ENCODE measurements at places on chromosomes 12 and 14.

- DNase-seq: no peak
These were observed 11.7 kb upstream of the CACNA2D4 start for GRCh38 chr12:1929985-1930802.

GRCh38 chr12:62731055-62731820 is 203.7 kb downstream of the PPM1H start:
- no peak for DNase-seq

- no peak for DNase-seq
These were observed 144.7 kb downstream of the ALX1 start for GRCh38 chr12:85424581-85425348.

DNA sequence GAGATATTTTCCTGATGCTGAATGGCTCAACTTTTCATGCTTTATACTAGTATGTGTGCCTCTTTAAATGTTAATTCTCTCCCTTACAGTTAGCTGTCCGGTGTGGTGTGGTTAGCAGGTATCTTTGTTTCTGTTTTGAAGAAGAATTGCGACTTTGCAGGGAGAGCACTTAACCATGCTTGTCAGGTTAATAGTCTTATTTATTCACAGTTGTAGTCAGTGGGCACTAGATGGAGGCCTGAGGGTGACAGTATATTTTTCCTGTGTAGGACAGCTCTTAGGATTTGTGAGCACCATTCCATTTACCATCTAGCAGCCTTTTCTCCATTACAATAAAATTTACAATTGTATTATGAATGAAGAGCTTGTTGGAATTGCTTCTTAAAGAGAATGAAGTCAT is 34.9 kb downstream of the PDE3A start:
- DNase-seq: no peak

- DNase-seq: no peak
These were observed 4.3 kb upstream of the MMP19 start for GRCh38 chr12:55847033-55847432.

GRCh38 chr12:88529531-88530488 is 50.5 kb downstream of the KITLG start:
- no peak for DNase-seq

GRCh38 chr12:6461401-6462233 is 8.9 kb downstream of the VAMP1 start:
- DNase-seq: peak; percentile 57

DNA sequence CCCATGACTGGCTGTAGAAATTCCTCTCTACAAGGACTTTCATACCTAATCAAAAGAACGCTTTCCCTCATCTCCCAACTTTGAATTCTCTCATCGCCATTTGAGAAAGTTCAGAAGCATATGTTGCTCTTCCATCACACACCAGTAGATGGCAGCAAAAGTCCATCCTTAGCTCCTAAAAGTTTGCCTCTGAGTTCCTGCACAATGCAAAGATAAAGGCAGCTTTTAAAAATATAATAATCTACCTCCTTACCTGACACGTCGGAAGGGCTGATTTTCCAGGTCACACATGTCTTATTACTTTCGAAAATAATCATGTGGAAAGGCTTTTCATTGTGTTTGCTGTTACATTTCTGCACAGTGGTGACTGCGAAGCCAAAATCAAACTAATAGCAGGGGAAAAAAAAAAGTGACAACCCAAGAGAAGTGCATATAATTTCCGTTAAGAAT is 456.7 kb upstream of the SEL1L start:
- no peak for DNase-seq

GRCh38 chr12:81541121-81541520 is 218.0 kb downstream of the PPFIA2 start:
- no peak for DNase-seq

DNA sequence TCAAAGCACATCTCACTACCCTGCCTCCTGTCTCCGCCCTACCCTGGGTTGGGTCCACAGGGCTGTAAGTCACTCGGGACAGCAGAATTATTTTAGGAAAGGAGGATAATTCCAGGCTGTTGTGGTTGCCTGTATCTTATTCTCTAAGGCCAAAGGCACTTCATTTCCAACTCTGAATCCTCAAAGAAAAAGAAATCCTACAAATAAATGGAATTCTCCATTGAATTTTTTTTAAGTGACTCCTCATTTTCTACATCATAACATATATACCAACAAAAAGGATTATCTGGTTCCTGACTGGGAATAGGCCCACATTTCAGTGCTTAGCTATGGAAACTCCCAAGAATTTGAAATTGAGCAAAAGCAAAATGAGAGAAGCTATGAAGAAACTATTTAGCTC is 186.4 kb downstream of the ITPR2 start:
- no peak for DNase-seq

GRCh38 chr14:56648508-56649301 is 69.1 kb downstream of the TMEM260 start:
- no peak for DNase-seq

DNA sequence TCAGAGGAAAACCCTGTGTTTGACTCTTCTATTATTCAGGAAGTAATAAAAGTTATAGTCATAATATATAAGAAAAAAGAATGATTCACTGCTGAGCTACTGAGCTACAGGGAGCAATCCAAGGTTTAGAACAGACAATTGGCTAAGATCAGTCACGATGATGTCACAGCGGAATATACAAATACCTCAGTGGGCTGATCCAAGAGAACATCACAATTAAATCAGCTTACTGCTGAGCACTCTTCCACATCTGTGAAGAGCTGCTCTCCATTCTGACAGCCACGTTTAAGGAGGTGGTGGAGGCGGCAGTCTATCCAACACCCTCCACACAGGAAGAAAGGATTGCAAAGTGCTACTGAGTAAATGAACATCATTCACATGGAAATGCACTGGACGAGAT is 271.0 kb downstream of the APAF1 start:
- no peak for DNase-seq

DNA sequence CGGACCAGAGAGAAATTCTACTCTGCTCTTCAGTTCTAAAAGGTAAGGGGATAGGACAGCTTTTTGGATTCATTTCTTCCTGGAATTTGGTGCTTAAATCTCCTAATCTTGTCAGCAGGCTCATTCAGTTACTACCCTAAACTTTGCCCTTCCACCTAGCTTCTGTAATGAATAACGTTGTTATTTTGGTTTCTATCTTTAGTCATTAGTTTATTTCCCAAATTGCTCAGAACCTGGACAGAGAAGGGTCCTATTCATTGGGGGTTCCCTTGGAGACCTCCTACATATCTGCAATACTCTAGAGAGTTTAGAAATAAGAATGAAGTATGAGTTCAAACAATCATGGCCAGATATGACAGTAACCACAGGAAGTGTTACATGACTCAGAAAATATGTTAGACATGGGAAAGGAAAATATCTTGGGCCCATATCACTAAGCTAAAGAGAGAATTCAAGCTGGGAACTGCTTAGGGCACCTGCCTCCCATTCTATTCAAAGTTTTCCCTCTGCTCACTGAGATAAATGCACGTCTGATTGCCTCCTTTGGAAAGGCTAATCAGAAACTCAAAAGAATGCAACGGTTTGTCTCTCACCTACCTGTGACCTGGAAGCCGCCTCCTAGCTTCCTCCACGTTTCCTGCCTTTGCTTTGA is 87.9 kb downstream of the GAS2L3 start:
- no peak for DNase-seq

GRCh38 chr14:101497684-101498525 is 63.4 kb upstream of the DIO3 start:
- no peak for DNase-seq

- no peak for DNase-seq
These were observed 209.3 kb downstream of the TMEM132C start for GRCh38 chr12:128476266-128476665.

GRCh38 chr12:42385326-42385841 is 59.4 kb downstream of the PPHLN1 start:
- no peak for DNase-seq

DNA sequence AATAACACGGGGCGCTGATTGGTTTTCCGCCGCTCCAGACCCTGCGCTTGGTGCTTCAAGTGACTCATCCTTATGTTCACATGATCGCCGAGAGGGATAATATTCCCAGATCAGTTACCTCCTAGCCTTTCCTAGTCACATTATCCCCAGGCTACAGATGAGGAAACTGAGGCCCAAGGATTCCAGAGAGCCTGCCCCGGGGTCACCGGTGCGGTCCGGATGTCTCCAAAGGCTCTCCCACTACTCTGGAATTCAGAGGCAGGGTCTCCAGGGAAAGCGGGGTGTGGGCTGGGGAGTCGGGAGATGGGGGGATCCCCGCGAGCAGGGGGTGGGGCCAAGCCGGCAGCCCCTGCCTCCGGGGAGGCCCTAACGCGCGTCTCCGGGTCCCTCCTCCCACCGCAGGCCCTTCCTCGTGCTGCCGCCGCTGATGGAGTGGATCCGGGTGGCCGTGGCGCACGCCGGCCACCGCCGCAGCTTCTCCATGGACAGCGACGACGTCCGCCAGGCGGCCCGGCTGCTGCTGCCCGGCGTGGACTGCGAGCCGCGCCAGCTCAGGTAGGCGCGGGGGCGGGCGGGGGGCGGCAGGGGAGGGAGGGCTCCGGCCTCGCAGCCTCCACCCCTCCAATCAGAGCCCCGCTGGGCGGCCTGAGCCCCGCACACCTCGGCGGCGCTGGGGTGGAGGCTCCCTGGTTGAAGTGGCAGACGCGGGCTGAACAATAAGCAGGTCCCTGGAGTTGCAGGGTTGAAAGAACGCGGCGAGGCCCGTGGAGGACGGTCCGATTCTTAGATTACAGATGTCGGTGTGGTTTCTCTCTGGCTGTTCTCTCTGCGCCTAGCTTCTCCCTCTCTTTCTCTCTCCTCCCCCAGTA is 104.6 kb upstream of the PWP1 start:
- DNase-seq: no peak

- DNase-seq: no peak
These were observed 44.8 kb downstream of the RHOJ start for GRCh38 chr14:63249092-63249491.

- no peak for DNase-seq
These were observed 6.0 kb upstream of the SOS2 start for GRCh38 chr14:50237427-50237826.

- no peak for DNase-seq
These were observed 169.2 kb downstream of the SLC41A2 start for GRCh38 chr12:104788840-104789271.

GRCh38 chr14:74326369-74327152 is 21.7 kb upstream of the VRTN start:
- no peak for DNase-seq

DNA sequence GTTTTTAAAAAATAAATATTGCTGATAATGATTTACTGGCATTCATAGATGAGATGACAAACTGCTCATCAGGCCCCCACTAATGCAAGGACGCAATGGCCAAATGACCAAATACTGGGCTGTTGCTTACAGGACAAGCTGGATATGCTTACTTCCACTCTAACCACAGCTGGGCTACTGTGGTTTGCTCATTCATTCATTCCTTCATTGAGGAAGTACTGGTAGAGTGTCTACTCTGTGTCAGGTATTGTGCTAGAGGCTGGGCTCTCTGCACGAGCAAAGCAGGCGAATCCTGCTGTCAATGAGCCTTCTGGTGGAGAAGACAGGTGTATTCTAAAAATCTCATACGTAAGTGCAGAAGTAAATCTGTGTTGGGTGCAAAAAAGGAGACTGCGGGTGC is 113.3 kb upstream of the SLC38A2 start:
- DNase-seq: no peak

- DNase-seq: no peak
These were observed 16.4 kb upstream of the GSG1 start for GRCh38 chr12:13119826-13120225.

Data from stimulated activated CD8-positive, alpha-beta memory T cell treated with anti-CD3 and anti-CD28 coated beads, Interleukin-15, amount 100 ng/mL, for 1 hour (primary cell).